ENCODE measurements at places on chromosomes 1 and 21. TPM values are rescaled to one million over a fixed set of nuclear protein-coding genes. Genes with fewer than 3 reads are reported as not detected.

DNA sequence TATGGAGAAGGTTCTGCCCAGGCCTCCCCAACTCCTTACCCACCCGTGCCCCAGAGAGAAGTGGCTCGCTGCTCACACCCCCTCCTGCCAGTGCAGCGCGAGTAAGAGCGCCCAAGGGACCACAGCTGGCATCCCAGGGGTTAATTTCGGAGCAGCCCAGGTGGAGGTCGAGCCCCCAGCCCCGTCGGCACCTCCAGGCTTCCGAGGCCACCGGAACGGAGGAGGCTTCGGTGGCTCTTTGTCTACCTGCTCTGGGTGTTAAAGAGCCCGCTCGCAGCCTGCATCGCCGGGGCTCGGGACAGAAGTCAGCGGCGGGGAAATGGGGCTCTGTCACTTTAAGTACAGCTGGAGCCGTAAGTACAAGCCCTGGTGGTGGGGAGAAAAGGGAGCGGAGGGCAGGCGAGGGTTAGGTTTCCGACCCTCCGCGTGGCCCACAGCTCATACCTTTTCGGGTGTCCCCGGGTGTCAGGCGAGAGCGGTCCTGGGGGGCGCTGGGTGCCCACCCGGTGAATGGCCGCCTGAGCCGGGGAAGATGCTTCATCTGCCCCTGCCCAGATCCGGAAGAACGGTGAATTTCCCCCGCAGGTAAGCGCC, 89.4 kb upstream of the IPO9 start:
- no peak for DNase-seq

GRCh38 chr1:114901814-114902213, 47.2 kb downstream of the SYCP1 start:
- DNase-seq: no peak

Gene CFAP45
- 3.5 TPM for polyA plus RNA-seq

Gene IRF6
- polyA plus RNA-seq: 20.6 TPM

GRCh38 chr1:73800376-73800775, 397.6 kb downstream of the LRRIQ3 start:
- DNase-seq: no peak

Gene KAZN
- 43.2 TPM for polyA plus RNA-seq

DNA sequence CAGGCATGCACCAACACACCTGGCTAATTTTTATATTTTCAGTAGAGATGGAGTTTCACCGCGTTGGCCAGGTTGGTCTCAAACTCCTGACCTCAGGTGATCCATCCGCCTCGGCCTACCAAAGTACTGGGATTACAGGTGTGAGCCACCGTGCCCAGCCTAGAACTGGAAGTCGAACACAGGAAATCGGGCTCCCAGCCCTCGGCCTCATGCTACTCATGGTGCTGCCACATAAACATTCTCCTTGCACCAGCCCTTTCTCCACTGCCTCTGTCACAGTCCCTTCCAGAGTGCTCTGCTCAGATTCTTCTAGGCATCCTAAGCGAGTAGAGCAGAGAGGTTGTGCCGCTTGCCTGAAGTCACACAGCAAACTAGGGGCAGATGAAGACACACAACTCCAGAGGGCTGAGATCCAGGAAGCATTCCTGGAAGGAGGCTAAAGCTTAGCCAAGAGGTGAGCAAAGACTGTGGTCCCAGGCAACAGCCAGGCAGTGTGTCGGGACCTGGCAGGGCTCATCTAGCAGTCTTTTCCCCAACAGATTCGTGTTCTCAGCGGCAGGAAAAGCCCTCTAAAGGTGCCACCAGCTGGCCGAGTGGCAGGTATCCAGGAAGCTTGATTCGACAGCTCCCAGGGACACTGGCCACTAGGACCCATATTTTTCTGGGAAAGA, 29.6 kb upstream of the NPPB start:
- no peak for DNase-seq

DNA sequence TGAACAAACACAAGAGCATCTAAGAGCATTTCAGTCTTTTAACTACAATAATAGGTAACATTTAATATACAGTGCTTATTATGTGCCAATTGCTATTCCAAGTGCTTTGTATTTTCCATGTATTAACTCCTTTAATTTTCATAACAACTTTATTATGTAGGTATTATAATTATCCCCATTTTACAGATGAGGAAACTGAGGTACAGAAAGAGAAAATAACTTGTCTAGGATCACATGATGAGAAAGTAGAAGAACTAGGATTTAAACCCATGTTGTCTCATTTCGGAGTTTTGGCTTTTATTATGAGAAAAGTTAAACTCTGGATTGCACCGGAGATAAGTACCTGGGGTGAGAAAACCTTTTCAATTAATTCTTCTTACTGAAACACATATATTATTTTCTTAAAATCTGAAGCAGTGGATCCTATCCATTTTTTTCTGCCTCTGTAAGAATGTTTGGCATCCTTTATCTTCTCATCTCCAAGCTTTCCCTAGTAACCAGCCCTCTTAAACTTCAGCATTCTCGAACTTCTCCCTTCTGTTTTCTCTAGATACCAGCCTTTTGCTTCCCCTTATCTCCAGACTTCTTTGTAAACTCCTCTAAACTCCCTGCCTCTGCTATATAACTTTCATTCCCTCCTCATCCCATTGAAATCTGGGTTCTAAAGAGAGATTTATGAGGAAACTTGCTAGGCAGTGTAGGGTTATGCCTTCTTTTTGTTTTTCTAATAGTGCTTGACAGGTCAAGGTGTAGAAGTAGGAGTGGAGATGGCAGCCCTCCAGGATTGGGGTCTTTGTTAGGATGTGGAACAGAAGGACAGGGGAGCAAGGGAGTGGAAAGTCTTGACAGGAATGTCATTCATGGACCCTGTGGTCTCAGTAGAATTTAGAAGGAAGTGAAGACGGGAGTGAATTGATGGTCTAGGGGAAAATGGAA, 28.3 kb downstream of the POU2F1 start:
- DNase-seq: no peak

Gene LRRC41
- 87.3 TPM for polyA plus RNA-seq

Gene FCN3
- 2.6 TPM for polyA plus RNA-seq

GRCh38 chr1:219126377-219126776, 47.3 kb upstream of the LYPLAL1 start:
- DNase-seq: no peak
